HS-27A (cell line): ENCODE measurements at places on chromosomes 4 and X.

DNA sequence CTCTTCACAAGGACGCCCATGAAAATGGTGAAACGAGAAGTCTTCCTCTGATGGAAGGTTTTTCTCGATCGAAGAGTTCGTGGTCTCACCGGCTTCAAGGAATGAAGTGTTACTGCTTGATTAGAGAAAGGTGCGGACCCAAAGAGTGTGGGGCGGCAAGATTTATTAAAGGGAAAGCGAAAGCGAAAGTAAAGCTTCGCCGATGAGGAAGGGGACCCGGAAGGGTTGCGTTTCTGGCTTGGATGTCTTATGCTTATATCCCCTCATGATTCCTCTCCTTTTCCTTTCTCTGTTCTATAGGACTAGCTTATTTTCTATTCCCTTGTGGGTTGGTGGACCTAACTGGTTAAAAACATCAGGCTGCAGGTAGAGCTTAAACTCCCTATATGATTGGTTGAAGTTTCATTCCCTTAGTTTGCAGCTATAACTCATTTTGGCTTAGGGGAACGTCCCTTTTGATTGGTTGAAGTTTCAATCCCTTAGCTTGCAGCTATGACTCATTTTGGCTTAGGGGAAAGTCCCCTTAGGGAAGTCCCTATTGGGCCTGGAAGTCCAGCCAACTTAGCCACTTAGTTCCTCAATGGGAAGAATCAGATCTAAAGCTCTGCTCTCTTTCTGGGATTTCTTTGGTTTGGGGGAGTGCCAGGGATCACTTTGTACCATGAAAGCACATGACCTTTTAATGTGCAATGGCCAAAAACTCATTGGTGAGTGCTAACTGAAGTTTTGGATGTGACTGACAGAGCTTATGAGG, 1025.0 kb upstream of the PCDH10 start:
- no peak for DNase-seq

DNA sequence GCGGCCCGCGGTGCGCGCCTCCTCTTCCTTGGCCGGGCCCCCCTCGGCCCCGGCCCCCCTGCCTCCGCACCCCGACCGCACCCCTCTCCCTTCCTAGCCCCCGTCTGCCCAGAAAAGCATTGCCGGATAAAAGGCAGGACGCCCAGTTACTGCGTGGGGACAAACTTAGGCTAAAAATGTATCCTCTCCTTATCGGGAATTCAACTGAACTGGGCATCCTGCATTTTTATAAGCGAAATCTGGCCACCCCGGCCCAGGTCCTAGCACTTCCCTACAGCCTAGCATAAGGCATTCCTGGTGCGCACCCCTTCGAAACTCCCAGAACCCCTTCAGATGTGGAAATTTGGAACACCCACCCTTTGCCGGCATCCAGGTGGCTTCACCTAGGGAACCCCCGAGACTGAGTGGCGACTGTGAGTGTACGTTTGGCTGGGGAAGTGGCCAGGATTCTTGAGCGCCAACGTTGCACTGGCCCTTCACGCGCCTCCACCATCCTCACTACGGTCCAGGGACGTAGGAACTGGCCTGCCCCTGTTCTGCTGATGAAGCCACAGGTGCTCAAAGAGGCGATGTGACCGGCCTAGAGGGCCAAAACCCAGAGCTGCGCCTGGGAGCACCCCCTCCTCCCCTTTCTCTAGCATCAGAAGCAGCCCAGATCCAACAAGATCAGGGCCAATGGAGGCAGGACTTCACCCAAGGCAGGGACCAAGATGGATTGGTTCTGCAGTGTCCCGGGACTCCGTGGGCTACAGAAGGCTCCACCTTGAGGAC, 5.7 kb upstream of the RNF4 start:
- no peak for DNase-seq

GRCh38 chrX:118560489-118560888, 64.9 kb downstream of the DOCK11 start:
- no peak for DNase-seq

DNA sequence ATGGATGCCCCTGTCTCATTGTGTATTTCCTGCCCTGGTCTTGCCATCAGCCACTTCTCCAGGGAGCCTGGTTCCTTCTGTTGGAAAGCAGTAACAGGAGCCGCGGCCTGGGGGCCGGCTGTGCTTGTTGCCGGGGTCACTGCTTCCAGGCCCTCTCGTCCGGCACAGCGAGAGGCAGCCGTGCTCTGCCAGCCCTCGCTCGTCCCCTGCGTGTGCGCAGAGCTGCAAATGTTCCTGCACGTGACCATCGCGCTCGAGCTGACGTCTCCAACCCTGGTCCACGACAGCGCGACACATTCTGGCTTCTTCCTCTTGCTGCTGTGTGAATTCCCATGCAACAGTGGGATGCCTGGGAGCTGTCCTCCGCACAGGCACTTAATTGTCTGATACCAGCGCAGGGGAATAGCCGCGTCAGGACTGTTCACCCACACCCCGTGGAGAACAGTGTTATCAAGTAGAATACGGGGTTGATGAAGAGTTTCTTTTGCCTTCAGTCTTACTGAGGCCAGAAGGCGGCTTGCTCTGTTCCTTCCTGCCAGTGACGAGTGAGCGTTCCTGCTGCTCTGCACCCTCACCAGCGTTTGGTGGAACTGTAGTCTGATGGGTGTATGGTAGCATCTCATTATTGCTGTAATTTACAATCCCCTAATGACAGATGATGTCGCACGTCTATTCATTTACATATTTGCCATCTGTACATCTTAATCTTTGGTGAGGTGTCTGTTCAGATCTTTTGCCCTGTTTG, 12.3 kb downstream of the PDE6B start:
- DNase-seq = no peak
